Activated T-helper 2 cell treated with anti-CD3 and anti-CD28 coated beads, Interferon-gamma antibody, Interleukin-2, Interleukin-4, amounts not matched to agents 10 μg/mL and 5 μg/mL and 100 μg/mL, durations not matched to agents 14 hours and 24 hours and 36 hours (primary cell): ENCODE measurements at places on chromosomes 12 and 14. TPM values are rescaled to one million over a fixed set of nuclear protein-coding genes. Genes with fewer than 3 reads are reported as not detected.

DNA sequence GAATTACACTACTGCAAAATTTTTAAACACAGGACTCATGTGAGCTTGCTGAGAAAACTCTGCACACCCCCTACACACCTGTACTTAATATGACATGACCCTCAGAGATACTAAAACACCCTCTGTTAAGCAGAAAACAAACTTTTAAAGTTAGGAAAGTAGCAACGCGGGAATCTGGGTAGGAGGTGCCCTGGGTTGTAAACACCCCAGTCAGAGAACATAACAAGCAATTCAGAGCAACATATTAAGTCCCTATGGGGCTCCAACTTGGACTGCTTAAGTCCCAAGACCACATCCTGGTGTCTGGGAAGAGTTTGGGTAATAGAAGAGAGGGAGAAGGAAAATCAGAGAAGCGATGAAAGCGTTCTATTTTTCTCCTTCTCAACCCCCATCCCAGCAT, 1.2 kb downstream of the ATF7 start:
- H3K4me3 ChIP-seq = peak overlapping the region; percentile 100
- H3K4me1 ChIP-seq = peaks cover 35% of the 10 kb centered on the region
- no peaks in the 10 kb centered on the region for H3K27me3 ChIP-seq
- H3K27ac ChIP-seq = peak overlapping the region; percentile 4

- H3K36me3 ChIP-seq = no peaks in the 10 kb centered on the region
- no peak overlapping the region for H3K27ac ChIP-seq
- no peaks in the 10 kb centered on the region for H3K4me1 ChIP-seq
- no peak for DNase-seq
- no peaks in the 10 kb centered on the region for H3K27me3 ChIP-seq
Measured at GRCh38 chr14:33402604-33403003, 463.9 kb downstream of the NPAS3 start.

DNA sequence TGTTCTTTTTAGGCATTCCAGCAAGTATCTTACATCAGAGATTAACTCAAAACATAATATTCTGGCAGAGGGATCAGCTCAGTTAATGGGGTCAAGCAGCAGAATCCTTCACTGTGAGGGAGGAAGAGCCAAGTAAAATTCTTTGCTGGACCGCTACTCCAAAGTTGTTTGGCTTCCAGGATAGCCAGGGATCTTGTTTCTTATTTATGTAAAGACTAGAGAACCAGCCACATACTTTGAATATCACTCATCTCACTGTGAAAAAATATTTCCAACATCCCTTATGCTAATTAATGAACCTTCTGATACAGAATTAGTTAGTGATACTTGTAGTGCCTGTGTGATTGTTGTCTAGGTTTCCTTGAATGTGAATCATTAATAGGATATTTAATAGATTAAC, 94.2 kb downstream of the PLEKHA5 start:
- no peak overlapping the region for H3K27ac ChIP-seq
- H3K27me3 ChIP-seq = peaks cover 3% of the 10 kb centered on the region
- DNase-seq = no peak
- no peaks in the 10 kb centered on the region for H3K36me3 ChIP-seq

GRCh38 chr14:77979171-77979570, 179.3 kb downstream of the ADCK1 start:
- no peak overlapping the region for H3K27ac ChIP-seq
- DNase-seq = no peak
- no peak overlapping the region for H3K4me3 ChIP-seq
- peaks cover 42% of the 10 kb centered on the region for H3K27me3 ChIP-seq
- H3K4me1 ChIP-seq = peaks cover 5% of the 10 kb centered on the region
- H3K36me3 ChIP-seq = no peaks in the 10 kb centered on the region

GRCh38 chr14:74573421-74574089, 38.5 kb downstream of the LTBP2 start:
- H3K36me3 ChIP-seq = no peaks in the 10 kb centered on the region
- peaks cover 16% of the 10 kb centered on the region for H3K27me3 ChIP-seq
- DNase-seq = no peak
- no peak overlapping the region for H3K4me3 ChIP-seq
- H3K4me1 ChIP-seq = peaks cover 27% of the 10 kb centered on the region

- no peaks in the 10 kb centered on the region for H3K27me3 ChIP-seq
- no peaks in the 10 kb centered on the region for H3K4me1 ChIP-seq
- DNase-seq = no peak
Measured at GRCh38 chr12:91732086-91732485, 413.6 kb downstream of the BTG1 start.

- no peaks in the 10 kb centered on the region for H3K27me3 ChIP-seq
- peaks cover 11% of the 10 kb centered on the region for H3K4me1 ChIP-seq
- no peaks in the 10 kb centered on the region for H3K36me3 ChIP-seq
- DNase-seq = no peak
- H3K4me3 ChIP-seq = no peak overlapping the region
Measured at GRCh38 chr12:116157845-116158267, 119.6 kb downstream of the MED13L start.

DNA sequence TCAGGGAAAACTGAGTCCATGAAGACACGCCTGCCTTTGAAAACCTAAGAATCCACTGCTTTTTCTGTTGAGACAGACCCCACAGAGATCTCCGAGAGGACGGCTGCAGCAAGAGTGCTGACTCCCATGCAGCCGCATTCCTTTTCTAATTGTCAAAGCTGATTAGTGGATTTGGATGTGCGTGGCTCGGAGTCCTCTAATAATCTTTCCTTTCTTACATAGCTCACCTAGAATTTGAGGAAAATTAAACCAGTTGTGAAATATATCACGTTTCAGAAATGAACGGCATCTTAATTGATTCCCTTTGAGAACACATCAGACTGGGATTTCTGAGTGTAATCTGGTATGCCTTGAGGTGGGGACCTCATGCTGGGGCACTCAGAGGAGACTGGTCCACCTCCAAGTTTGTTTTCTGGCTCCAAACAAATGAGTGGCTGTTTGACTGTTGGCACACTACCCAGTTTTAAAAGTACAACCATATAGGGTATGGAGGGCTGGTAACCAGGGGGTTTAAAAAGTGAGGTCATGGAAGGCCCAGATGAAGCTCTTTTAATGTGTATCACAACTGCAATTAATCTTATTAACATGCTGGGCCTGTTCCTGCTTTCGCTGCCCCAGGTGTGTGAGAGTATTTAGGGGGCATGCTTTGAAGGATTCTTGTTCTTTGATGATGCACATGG, 63.3 kb downstream of the RASSF3 start:
- H3K27me3 ChIP-seq = no peaks in the 10 kb centered on the region
- H3K4me1 ChIP-seq = peaks cover 81% of the 10 kb centered on the region
- H3K27ac ChIP-seq = peak overlapping the region; percentile 69
- H3K36me3 ChIP-seq = peaks cover 4% of the 10 kb centered on the region
- DNase-seq = no peak
- H3K4me3 ChIP-seq = no peak overlapping the region

- H3K36me3 ChIP-seq = no peaks in the 10 kb centered on the region
- DNase-seq = no peak
- no peak overlapping the region for H3K4me3 ChIP-seq
Measured at GRCh38 chr12:124684496-124684895, 117.1 kb upstream of the NCOR2 start.

The TMEM116 gene
- total RNA-seq = 7.2 and 9.0 TPM in 2 replicates

The LMNTD1 gene
- total RNA-seq = not detected in 2 replicates
